ENCODE measurements at places on chromosomes 2 and 18.

DNA sequence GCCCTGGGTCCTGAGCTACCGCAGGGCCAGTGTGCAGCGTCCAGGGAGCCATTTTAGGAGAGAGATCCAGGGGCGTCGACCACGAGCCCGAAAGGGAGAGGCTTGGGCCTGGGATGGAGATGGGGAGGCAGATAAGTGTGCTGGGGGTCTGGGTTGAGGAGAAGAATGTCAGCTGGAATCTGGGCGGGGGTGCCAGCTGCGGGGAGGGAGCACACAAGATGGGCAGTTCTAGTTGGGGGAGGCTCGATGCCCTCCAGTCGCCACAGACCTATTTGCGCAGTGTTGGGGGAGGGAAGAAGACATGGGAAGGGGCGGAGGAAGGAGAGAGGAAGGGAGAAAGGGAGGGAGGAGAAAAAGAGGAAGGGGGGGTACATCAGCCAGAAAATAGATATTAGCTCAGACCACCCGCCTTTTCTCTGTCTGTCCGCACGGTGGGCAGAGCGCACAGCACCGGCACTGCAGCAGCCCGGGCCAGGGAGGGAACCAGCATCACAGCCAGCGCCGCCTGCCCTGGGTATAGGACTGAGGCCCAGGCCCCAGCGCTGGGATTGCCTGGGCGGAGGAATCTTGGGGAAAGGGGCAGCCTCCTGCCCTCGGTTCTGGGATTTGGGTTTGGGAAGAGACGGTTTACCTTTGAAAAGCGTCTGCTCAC, 1.9 kb upstream of the HOXD11 start:
- peak; percentile 64 for DNase-seq

GRCh38 chr2:54897420-54898310, 152.6 kb downstream of the RTN4 start:
- no peak for DNase-seq

DNA sequence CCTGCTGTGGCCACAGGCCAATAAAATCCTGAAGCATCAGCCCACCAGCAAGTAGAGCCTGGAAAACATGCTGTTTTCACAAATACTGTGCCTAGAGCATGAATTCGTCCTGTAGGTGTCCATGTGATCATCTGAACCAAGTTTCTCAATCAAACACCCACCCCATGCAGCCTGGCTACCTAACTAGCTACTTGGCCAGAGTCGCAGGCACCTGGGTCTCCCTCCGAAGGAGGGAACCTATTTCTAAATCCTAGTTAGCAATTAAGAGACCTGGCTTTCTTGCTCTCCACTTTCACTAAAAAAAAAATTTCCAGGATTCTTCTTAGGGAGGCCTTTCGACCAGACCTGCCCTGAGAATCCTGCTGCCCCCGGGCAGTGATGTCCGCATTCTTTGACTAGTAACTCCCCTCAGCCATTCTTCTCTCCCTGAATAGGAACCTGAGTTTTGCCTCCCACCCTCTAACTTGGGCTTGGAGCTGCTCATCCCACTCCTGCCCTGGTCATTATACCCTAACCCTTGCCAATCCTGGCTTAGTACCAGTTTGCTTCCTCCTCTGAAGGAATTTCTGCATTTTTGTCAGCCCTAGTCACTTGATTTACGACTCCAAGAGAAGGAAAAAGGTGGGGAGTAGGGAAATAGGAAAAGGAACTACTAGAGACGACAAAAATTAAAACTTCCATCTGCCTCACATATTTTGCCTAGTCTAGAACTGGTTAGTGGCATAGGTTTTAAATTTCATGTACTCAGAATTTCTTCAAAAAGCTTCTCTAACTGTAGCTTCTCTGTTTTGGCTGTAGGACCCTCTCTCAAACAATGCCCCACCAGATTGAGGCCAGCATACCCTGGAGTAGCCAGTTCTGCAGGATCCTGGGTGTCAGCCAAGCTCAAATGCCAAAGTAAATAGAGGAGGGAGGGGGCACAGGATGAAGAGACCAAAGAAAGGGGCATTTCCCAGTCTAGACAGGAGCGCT, 25.4 kb upstream of the TANK start:
- peak; percentile 92 for DNase-seq

DNA sequence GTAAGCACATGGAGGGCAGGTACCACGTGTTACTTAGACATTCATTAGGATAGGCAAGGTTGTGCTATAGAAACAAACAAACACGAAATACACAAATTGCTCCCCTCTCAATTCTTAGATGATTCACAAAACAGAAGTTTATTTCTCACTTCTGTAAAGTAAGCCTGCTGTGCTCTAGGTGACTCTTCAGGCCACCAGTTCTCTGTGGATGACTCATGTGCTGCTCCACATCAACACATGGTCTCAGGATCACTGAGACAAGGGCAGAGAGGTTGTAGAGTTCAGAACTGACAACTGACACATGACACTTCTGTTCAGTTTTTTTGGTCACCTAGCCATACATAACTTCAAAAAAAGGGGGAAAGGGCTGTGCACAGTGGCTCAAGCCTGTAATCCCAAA, 70.6 kb downstream of the DAW1 start:
- DNase-seq: no peak

GRCh38 chr2:207483477-207483876, 46.3 kb upstream of the CREB1 start:
- no peak for DNase-seq
